ENCODE measurements at places on chromosomes 16 and 17. TPM values are rescaled to one million over a fixed set of nuclear protein-coding genes. Genes with fewer than 3 reads are reported as not detected.

GRCh38 chr16:23164736-23165135, 15.5 kb upstream of the USP31 start:
- no peaks in the 10 kb centered on the region for H3K27me3 ChIP-seq
- H3K4me3 ChIP-seq: no peak overlapping the region
- no peak overlapping the region for H3K27ac ChIP-seq
- no peaks in the 10 kb centered on the region for H3K36me3 ChIP-seq
- no peaks in the 10 kb centered on the region for H3K4me1 ChIP-seq
- DNase-seq: no peak

GRCh38 chr16:48366165-48367093, 18.8 kb downstream of the SIAH1 start:
- peak overlapping the region; percentile 67 for H3K27ac ChIP-seq
- peak overlapping the region; percentile 54 for H3K4me3 ChIP-seq
- H3K36me3 ChIP-seq: peaks cover 9% of the 10 kb centered on the region
- no peaks in the 10 kb centered on the region for H3K27me3 ChIP-seq
- peaks cover 21% of the 10 kb centered on the region for H3K4me1 ChIP-seq
- DNase-seq: peak; percentile 68

- H3K4me3 ChIP-seq: no peak overlapping the region
- H3K27me3 ChIP-seq: no peaks in the 10 kb centered on the region
- H3K36me3 ChIP-seq: no peaks in the 10 kb centered on the region
- no peak for DNase-seq
- H3K27ac ChIP-seq: no peak overlapping the region
- no peaks in the 10 kb centered on the region for H3K4me1 ChIP-seq
Measured at GRCh38 chr16:28089205-28089991, 25.9 kb upstream of the GSG1L start.

DNA sequence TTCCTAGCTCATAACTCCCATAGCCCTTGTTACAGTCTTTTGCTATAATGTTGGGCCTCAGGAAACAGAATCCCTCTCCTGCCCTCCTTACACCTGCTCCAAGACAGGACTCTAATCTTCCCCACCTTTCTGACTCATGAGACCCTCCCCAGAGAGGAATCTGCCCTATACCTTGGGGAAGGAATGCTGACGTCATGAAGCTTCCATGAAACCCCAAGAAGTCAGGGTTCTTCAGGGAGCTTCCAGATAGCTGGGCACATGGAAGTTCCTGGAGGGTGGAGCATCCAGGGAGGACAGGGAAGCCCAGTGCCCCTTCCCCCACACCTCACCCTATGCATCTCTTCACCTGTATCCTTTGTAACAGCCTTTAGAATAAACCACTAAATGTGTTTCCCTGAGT, 285.7 kb downstream of the SOX9 start:
- peak; percentile 81 for DNase-seq
- H3K4me1 ChIP-seq: peaks cover 72% of the 10 kb centered on the region
- no peaks in the 10 kb centered on the region for H3K27me3 ChIP-seq
- no peaks in the 10 kb centered on the region for H3K36me3 ChIP-seq
- H3K27ac ChIP-seq: peak overlapping the region; percentile 68

Gene CD7
- 8.6 TPM for polyA plus RNA-seq

- no peaks in the 10 kb centered on the region for H3K36me3 ChIP-seq
- no peak overlapping the region for H3K27ac ChIP-seq
- no peaks in the 10 kb centered on the region for H3K4me1 ChIP-seq
- H3K27me3 ChIP-seq: no peaks in the 10 kb centered on the region
Measured at GRCh38 chr16:61332461-61332860, 703.8 kb downstream of the CDH8 start.

- H3K27me3 ChIP-seq: peaks cover 15% of the 10 kb centered on the region
- H3K36me3 ChIP-seq: peaks cover 16% of the 10 kb centered on the region
- no peak overlapping the region for H3K27ac ChIP-seq
- no peak overlapping the region for H3K4me3 ChIP-seq
- H3K4me1 ChIP-seq: peaks cover 10% of the 10 kb centered on the region
Measured at GRCh38 chr17:17725752-17726457, 44.6 kb downstream of the RAI1 start.

Gene SPECC1
- 29.3 TPM for polyA plus RNA-seq

Gene OSGIN1
- 8.4 TPM for polyA plus RNA-seq

GRCh38 chr16:85390511-85391174, 222.5 kb upstream of the GSE1 start:
- no peaks in the 10 kb centered on the region for H3K27me3 ChIP-seq
- peak overlapping the region; percentile 75 for H3K27ac ChIP-seq
- no peaks in the 10 kb centered on the region for H3K36me3 ChIP-seq
- peak; percentile 95 for DNase-seq
- no peak overlapping the region for H3K4me3 ChIP-seq

- H3K27ac ChIP-seq: no peak overlapping the region
- H3K36me3 ChIP-seq: peaks cover 32% of the 10 kb centered on the region
- H3K4me1 ChIP-seq: no peaks in the 10 kb centered on the region
- no peak overlapping the region for H3K4me3 ChIP-seq
Measured at GRCh38 chr16:87696726-87697125, 69.1 kb downstream of the KLHDC4 start.

DNA sequence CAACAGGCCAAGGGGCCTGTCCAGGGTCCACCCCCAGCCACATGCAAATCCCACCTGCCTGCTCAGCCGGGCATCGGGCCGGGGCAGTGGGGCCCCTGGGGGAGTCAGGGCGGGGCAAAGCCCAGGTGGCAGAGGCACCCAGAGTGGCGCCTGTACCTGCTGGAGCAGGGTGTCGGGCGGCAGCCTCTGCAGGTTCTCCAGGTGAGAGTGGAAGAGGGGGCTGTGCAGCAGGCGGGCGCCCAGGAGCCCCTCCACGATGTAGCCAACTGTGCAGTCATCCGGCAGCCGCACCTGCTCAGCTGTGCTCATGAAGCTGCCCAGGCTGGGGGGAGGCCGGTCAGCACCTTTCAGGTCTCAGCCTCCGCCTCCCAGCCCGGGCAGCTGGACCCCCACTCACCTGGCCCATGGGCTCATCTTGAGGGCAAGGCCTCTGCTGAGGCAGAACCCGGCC, 2.1 kb downstream of the RFNG start:
- peaks cover 52% of the 10 kb centered on the region for H3K36me3 ChIP-seq
- no peaks in the 10 kb centered on the region for H3K27me3 ChIP-seq
- peaks cover 18% of the 10 kb centered on the region for H3K4me1 ChIP-seq
- no peak for DNase-seq
- H3K27ac ChIP-seq: no peak overlapping the region

DNA sequence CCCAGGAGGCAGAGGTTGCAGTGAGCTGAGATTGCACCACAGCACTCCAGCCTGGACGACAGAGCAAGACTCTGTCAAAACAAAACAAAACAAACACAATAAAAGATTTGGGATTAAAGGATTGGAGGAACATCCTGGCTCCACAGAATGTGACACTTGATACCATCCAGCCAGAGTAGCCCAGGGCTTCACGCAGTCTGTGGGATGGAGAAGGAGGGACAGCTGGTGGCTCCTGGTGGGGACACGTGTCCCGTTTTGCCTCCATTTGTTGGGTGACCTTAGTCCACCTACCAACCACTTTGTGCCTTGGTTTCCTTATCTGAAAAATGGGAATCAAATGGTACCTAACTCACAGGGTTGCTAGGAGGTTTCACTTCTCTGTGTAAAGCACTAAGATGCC, 12.4 kb upstream of the CYB561 start:
- H3K27ac ChIP-seq: no peak overlapping the region
- DNase-seq: no peak
- peaks cover 19% of the 10 kb centered on the region for H3K4me1 ChIP-seq
- H3K4me3 ChIP-seq: no peak overlapping the region
- no peaks in the 10 kb centered on the region for H3K36me3 ChIP-seq

GRCh38 chr17:5097101-5097834, 14.4 kb downstream of the ZNF232 start:
- no peaks in the 10 kb centered on the region for H3K4me1 ChIP-seq
- DNase-seq: peak; percentile 44
- peak overlapping the region; percentile 50 for H3K4me3 ChIP-seq
- peaks cover 11% of the 10 kb centered on the region for H3K27me3 ChIP-seq

- no peaks in the 10 kb centered on the region for H3K27me3 ChIP-seq
- H3K4me3 ChIP-seq: no peak overlapping the region
- no peak overlapping the region for H3K27ac ChIP-seq
- no peaks in the 10 kb centered on the region for H3K36me3 ChIP-seq
- peaks cover 27% of the 10 kb centered on the region for H3K4me1 ChIP-seq
Measured at GRCh38 chr16:89606006-89606405, 7.4 kb upstream of the DPEP1 start.

DNA sequence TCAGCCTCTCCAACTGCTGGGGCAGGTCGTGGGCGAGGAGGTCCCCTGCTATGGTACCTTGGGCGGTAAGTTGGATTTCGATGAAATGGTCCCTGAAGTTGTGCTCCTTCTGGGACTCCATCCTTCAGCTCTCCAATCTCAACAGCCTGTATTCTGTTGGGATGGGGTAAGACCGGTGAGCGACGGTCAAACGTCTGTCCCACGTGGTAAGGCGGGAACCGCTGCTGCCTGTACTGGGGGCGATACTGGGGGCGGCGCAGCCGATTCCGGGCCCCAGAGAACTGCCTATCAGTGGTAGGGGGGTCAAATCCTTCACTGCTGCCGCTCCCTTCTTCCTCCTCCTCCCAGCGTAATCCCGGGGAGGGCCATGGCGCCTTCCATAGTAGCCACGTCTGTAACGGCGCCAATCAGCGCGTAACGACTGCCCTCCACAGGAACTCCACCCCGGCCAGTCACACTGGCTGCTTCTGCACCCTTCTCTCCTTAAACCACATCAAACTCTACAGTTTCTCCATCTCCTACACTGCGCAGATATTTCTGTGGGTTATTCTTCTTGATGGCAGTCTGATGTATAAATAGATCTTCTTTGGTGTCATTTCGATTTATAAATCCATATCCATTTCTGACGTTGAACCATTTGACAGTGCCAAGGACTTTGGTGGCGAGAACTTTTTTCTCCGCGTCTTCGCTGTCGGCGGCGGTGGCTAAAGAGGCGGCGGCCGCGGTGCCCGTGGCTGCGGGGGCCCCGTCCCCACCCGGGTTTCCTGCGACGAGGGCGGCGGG, 41.1 kb downstream of the AHSP start:
- H3K27me3 ChIP-seq: peaks cover 30% of the 10 kb centered on the region
- H3K4me1 ChIP-seq: no peaks in the 10 kb centered on the region
- H3K36me3 ChIP-seq: no peaks in the 10 kb centered on the region
- peak; percentile 17 for DNase-seq

DNA sequence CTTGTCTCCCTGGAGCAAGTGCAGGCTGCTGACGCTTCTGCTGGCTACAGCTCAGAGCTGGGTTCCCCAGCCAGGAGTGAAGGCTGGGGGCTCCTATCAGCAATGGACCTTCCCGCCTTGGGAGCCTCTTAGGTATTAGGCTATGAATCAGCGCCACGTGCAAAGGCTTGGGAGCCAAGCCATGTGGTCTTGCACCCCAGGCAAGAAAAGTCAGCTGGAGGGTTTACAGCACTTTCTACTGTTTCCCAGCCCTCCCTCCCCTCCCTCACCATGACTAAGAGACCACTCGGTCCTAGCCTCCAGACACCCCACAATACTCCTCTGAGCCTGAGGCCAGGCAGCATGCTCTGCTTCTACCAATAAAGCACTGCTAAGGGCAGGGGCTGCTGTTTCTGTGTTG, 12.3 kb downstream of the EPX start:
- DNase-seq: no peak
- peaks cover 38% of the 10 kb centered on the region for H3K36me3 ChIP-seq
- H3K27me3 ChIP-seq: no peaks in the 10 kb centered on the region
- H3K27ac ChIP-seq: no peak overlapping the region
- H3K4me1 ChIP-seq: peaks cover 11% of the 10 kb centered on the region

DNA sequence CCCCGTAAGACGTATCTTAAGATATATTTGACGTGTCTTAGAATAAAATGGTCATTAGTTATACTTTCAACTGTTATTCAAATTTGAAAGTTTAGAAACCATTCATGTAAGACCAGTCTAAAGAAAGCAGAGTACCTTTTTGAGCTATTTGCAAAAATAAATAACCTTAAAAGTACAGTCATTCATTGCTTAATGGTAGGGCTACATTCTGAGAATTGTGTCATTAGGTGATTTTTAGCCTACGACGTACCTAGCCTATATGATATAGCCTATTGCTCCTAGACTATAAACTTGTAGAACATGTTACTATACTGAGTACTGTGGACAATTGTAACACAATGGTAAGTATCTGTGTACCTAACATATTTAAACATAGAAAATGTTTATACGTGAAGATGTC, 139.2 kb downstream of the PHKB start:
- H3K27ac ChIP-seq: no peak overlapping the region
- H3K27me3 ChIP-seq: no peaks in the 10 kb centered on the region
- H3K36me3 ChIP-seq: peaks cover 5% of the 10 kb centered on the region
- no peak overlapping the region for H3K4me3 ChIP-seq

GRCh38 chr16:12375046-12375740, 398.7 kb downstream of the SNX29 start:
- H3K27ac ChIP-seq: no peak overlapping the region
- no peaks in the 10 kb centered on the region for H3K36me3 ChIP-seq
- H3K4me1 ChIP-seq: no peaks in the 10 kb centered on the region
- H3K27me3 ChIP-seq: no peaks in the 10 kb centered on the region
- H3K4me3 ChIP-seq: no peak overlapping the region

Gene VAT1
- polyA plus RNA-seq: 148 TPM

Gene HGS
- 84.8 TPM for polyA plus RNA-seq

Gene EVI2A
- polyA plus RNA-seq: 3.8 TPM

DNA sequence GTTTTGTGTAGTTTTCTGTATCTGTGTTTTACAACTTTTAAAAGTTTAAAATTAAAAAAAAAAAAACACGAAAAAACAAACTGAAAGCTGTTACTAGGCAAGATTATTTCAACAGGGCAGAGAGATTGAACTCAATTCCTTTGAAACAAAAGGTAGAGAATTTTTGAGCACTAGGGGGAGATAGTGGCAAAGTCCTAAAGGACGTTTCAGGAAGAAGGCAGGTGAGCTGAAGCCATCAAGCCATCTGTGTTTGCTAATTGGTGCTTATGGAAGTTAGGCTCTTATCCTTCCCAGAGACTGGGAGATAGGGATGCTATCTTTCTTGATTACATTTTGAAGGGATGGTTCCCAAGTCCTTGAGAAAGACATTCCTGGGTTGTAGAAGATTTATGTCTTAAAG, 70.6 kb upstream of the CLEC3A start:
- no peaks in the 10 kb centered on the region for H3K27me3 ChIP-seq
- no peak overlapping the region for H3K4me3 ChIP-seq

DNA sequence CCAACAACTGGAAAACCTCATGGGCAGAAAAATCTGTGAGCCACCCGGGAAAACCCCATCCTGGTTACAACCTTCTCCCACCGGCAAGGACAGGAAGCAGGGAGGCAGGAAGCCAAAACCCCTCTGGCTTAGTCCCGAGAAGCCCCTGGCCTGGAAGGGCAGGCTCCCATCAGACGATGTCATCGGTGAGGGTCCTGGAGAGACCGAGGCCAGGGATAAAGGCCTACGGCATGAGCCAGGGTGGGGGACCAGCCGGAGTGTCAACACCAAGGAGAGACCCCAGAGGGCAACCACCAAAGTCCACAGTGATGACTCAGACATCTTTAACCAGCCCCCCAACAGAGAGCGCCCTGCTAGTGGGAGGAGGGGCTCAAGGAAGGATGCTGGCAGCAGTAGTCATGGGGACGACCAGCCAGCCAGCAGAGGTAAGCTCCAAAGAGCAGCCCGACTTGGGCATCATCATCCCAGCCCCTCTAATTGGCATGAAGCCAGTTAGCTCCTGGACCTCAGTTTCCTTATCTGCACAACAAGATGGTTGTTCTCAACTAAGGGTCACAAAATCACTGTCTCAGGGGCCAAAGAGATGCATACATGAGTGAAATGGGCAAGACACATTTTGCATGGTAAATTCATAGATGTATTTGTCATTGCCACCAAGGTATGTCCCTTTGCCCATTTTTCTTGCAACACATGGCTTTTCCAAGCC, 190.7 kb downstream of the KATNIP start:
- no peaks in the 10 kb centered on the region for H3K27me3 ChIP-seq
- H3K36me3 ChIP-seq: peaks cover 16% of the 10 kb centered on the region
- DNase-seq: no peak

Gene HAS3
- 1.2 TPM for polyA plus RNA-seq

Gene ZPBP2
- 0.03 TPM for polyA plus RNA-seq

- H3K27me3 ChIP-seq: no peaks in the 10 kb centered on the region
- H3K4me3 ChIP-seq: no peak overlapping the region
- DNase-seq: no peak
- no peaks in the 10 kb centered on the region for H3K4me1 ChIP-seq
- H3K36me3 ChIP-seq: no peaks in the 10 kb centered on the region
Measured at GRCh38 chr16:80164966-80165550, 375.7 kb upstream of the DYNLRB2 start.

Measured in large intestine (tissue), 12 donors.